ENCODE measurements at places on chromosomes 12 and 14.

DNA sequence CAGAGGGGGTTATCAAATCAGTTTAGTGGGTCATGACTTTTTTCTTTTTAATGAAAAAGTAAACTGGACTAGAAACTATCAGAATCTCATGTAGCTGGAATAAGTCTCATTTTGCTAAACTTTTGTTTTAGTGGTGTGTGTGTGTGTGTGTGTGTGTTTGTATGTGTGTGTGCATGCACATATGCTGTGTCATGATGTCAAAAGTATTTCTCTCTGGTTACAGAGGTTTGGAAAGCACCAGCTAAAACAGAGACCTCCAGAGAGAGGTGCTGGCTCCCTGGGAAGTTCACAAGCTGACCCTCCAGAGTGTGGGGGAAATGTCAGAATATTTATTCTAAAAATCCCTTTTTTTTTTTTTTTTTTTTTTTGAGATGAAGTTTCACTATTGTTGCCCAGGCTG is 114.7 kb downstream of the LGMN start:
- no peak for DNase-seq

GRCh38 chr14:52829527-52830185 is 38.2 kb upstream of the GNPNAT1 start:
- no peak for DNase-seq

GRCh38 chr14:95290021-95290420 is 29.7 kb downstream of the CLMN start:
- no peak for DNase-seq

- no peak for DNase-seq
Measured at GRCh38 chr12:75644472-75645072, 133.2 kb upstream of the KRR1 start.

GRCh38 chr12:132392389-132393244 is 63.2 kb upstream of the GALNT9 start:
- no peak for DNase-seq

DNA sequence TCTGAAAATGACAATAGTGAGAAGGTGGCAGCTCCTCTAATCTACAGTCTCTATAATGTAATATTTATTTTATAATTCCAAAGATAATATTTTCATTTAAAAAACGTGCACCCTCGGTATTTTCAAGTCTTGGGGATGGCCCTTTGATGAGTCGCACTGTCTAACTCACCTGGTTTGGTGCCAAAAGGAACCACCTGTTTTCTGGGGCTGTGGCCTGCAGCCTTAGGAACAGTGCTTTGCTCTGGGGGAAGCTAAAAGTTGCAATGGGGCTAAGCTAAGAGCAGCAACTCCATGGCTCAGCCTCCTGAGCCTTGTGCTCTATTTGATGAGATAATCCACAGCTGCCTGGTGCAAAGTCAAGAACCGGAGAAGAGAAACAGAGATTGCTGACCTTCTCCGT is 6.4 kb upstream of the ENDOU start:
- no peak for DNase-seq

GRCh38 chr14:63051992-63052391 is 6.7 kb upstream of the KCNH5 start:
- no peak for DNase-seq

- no peak for DNase-seq
Measured at GRCh38 chr12:67459173-67459572, 189.4 kb upstream of the DYRK2 start.

GRCh38 chr14:32898876-32899275 is 39.8 kb upstream of the NPAS3 start:
- DNase-seq, result no peak

DNA sequence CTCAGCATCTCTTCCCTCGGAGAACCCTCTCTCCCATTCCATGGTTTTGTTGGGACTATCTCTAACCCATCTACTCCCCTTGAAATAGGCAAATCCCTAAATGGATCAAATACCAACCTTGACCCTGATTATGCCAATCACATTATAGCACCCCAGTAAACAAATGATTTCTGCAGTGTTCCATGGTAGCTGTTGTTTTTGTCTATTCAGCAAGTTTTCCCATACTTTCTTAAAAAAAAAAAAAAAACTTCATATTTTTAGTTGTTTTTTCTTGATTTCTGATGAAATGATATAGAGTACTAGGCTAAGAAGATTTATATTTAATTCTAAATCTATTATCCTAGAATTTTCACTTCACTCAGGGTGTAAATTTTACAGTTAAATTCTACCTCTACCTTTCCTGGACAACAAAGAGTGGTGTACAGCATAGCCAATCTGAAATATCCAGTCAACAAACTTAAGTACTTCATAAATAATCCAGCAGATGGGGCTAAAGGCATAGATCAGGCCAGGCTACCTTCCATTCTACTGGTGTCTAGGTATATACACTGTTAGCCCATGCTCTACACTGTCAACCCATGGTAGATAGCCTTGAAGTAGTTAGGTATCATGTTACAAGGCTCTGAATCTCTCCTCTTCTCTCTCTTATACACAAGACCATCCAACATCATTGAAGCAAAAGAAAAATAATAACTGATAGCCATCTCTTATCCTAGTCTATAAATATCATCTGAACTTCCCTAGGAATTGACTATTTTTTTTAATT is 82.2 kb downstream of the PLEKHG7 start:
- peak; percentile 84 for DNase-seq

DNA sequence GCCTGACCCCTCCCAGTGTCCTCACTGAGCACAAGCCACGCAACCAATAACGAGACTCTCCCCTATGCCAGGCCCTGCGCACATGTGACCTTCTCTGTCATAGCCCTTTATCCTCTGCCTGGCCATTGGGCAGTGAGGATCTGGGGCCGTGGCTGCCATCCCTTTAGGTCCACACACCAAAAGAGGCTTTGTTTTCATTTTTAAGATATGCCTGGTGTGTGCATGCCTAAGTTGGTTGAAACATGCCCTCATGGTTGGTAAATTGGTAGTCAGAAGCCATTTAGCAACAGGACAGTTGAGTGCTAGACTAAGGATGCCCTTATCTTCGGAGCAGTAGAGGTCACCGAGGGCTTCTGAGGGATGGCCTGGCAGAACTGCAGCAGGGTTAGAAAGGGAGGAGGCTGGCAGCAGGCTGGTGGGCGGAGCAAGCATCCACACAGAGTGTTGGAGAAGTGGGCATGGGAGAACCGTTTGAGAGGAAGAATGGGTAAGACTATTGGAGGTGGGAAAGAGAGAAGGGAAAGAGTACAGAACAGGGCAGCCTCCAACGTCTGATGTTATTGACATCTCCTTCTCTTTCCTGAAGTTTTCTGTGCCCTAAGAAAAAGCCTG is 75.1 kb downstream of the SLC24A4 start:
- DNase-seq, result no peak

- no peak for DNase-seq
Measured at GRCh38 chr12:111084158-111084557, 163.8 kb upstream of the MYL2 start.

DNA sequence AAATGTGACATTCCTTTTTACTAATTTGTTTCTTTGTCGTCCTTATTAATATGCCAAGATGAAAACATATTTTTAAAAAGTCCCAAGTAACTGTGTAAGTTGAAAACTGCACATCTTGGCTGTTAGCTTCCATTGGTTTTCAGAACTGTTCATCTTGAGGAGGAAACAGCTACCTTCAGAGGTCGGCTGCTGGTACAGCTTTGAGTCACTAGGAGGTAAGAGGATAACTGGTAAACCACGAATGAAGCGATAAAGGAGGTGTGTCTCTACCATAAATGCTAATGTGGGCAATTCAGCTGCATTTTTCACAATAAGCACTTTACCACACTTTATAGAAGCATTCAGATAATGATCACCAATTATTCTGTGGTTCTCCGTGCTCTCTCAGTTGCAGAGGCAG is 137.5 kb upstream of the KRAS start:
- DNase-seq, result no peak

DNA sequence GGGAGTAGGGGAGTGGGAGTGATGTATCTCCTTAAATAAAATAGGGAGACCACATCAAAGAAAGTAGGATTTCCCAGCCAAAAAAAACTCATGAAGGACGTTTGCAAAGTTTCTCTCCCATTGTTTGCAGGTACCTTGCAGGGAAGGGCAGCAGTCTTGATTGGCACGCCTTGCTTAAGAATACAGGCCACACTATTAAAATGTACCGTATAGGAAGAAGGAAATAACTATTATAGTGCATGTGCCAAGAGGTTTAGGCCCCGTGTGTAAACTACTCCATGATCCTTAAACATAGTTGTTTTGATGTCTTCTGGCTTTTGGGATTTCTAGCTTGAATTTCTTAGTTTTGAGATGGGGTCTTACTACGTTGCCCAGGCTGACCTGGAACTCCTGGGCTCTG is 42.5 kb downstream of the PRORP start:
- DNase-seq, result no peak

- no peak for DNase-seq
Measured at GRCh38 chr14:102056694-102057442, 30.0 kb downstream of the HSP90AA1 start.

- no peak for DNase-seq
Measured at GRCh38 chr12:128578045-128578444, 245.7 kb downstream of the SLC15A4 start.

DNA sequence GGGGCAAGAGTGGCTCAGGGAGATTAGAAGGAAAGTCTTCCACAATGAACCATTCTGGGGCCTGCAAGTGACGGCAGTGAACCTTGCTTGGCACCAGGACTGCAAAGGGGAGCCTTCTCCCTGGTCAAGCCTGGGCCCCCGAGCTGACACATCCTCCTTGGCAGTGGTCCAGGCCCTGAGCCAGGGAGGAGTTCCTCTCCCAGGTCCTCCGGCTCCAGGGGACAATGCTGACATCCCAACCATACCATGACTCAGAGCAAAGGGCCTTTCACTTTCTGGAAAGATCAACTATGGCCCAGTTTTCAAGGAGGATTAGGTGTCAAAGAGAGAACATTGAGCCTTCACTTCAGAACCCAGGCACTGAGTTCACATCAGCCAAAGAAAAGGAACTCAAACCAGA is 756.5 kb upstream of the TBX3 start:
- DNase-seq, result peak; percentile 7

GRCh38 chr12:76083246-76083903 is 1.1 kb downstream of the NAP1L1 start:
- DNase-seq, result peak; percentile 49

GRCh38 chr14:100864206-100864605 is 38.3 kb downstream of the MEG3 start:
- no peak for DNase-seq

DNA sequence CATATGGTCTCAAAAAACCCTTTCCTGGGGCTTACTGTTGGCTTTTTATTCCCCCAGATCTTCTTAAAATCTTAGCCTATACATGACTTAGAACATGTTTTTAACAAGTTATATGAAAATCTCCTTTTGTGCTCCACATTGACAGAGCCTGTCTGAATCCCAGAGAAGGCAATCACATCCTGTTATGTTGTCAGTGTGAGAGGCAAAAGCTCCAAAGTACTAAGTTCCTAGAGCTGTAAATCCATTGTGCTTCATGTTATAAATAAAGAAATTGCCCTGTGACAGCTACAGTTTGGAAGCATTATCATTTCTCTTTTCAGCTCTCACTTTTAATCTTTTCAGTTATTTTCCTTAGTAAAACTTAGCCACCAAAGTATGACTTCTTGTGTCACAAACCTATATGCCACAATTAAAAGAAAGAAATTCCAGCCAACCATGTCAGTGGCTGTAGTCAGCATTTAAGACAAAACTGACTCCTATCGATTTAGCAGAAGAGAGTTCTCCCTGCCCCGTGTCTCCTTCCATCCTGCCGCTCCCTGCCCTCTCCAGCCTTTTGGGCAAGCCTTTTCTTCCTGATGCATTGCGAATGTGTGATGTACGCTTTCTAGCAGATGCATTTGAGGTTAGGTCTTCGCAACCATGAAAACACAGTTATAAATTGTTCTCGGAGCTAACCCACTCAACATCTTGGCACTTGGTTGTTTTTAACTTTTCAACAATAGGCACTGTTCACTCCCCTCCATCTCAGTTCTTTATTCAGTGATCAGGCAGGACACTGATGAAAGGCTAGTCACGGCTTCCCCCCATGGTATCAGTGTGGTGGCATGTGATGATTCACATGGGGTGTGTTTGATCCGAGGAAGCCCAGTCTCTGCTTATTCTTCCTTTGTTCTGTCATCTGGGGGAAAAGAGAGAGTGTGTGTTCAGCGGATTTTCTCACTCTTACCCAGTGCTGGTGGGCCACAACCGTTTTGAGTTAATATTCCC is 143.5 kb downstream of the SSPN start:
- DNase-seq, result peak; percentile 4

GRCh38 chr12:5017638-5018348 is 25.9 kb upstream of the KCNA5 start:
- no peak for DNase-seq

DNA sequence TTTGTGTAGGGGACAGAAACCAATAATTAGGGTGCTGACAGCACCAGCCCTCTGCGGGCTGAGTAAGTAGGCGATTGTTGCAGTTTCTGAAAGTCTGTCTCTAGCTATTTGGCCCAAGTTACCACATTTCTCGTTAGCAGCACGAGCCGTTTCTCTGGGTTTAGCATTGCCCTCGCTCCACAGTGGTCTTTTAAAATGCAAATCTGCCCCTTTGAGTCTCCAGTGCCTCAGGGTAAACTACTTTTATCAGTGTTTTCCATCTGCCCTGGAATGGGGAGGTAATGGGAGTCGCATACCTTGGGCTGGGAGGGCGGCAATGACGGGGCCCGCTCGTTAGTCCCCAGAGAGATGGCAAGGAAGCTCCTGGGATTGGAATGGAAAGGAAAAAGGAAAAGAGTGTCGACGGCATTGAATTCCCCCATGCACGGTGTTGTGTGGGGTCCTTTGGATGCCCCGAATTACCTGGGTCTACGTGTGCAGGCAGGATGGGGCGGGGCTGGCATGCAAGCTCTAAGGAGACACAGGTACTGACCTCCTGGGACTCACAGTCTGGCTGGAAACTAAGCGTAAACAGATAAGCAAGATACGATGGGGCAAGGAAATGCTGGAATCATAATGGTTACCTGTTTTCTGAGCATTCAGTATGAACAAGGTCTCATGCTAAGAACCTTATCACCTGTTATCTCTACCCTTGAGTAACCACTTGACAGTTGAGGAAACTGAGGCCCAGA is 131.8 kb upstream of the MAP1LC3B2 start:
- DNase-seq, result no peak

DNA sequence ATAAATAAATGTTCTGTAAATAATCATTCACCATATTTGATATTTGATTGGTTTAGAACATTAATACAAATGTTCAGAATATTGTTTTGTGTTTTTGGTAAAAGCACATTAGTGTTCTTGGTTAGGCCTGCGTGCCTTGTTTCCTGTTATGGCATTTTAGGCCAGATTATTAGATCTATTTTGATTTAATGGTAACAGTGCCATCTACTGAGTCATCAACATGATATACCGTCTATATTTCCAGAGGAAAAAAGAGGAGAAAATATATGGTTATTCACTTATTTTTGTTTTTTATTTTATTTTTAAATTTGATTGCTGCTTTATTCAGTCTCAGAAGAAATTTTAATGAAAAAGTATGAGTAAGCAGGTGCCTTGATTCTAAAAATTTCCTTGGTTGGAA is 60.3 kb downstream of the GPHN start:
- DNase-seq, result no peak
